ENCODE measurements at places on chromosomes 1 and 21.

- DNase-seq: no peak
These were observed 17.8 kb downstream of the CAPZB start for GRCh38 chr1:19467199-19468187.

DNA sequence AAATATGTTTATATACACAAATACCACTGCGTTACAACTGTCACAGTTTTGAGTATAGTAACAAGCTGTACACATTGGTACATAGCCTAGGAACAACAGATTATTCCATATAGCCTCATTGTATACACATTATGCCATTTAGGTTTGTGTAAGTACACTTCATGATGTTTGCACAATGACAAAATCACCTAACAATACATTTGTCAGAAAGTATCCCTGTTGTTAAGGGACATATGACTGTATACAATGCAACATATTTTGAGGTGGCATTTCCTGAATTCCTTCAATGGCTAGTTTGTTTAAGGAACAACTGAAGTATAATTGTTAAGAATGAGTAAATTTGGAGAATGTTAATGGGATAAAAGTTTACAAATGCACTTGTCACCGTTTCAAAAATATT lies 19.0 kb downstream of the PLPPR5 start:
- no peak for DNase-seq

DNA sequence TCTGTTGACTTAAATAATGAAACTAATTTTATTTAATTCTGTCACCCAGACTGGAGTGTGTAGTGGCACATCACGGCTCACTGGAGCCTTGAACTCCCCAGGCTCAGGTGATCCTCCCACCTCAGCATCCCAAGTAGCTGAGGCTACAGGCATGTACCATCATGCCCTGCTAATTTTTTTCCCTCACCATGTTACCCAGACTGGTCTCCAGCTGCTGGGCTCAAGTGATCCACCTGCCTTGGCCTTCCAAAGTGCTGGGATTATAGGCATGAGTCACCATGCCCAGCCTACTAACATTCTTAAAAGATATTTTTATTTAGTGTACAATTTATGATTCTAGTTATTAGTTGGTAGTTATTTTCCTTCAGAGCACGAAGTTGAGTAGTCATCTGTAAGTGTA lies 49.5 kb downstream of the NRDC start:
- DNase-seq: no peak

GRCh38 chr1:4951601-4952000 lies 297.2 kb downstream of the AJAP1 start:
- no peak for DNase-seq

DNA sequence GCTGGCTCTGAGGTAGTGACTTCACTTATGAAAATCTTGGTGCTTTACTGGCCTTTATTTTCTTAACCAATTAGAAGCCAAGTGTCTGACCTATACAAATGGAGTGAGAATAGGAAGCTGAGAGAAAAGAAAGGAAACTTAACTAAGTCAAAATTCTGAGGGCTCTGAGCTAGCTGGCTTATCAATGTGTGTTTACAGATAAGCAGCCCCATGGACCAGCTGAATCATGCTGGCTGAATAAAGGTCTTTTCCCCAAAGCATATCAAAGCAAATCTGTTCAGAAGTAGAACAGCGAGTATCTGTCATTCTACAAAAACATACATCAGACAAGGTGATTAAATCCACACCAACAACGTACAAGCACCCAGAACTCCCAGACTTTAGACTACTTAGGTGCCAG lies 117.2 kb downstream of the BRINP2 start:
- DNase-seq: no peak

GRCh38 chr21:44485796-44486195 lies 30.5 kb downstream of the LRRC3 start:
- no peak for DNase-seq

Measured in neural crest cell (in vitro differentiated cells).